ENCODE measurements at places on chromosomes 2 and 18. TPM values are rescaled to one million over a fixed set of nuclear protein-coding genes. Genes with fewer than 3 reads are reported as not detected.
A peak's percentile ranks its signal among the peaks of the same experiment; 100 is the strongest.

DNA sequence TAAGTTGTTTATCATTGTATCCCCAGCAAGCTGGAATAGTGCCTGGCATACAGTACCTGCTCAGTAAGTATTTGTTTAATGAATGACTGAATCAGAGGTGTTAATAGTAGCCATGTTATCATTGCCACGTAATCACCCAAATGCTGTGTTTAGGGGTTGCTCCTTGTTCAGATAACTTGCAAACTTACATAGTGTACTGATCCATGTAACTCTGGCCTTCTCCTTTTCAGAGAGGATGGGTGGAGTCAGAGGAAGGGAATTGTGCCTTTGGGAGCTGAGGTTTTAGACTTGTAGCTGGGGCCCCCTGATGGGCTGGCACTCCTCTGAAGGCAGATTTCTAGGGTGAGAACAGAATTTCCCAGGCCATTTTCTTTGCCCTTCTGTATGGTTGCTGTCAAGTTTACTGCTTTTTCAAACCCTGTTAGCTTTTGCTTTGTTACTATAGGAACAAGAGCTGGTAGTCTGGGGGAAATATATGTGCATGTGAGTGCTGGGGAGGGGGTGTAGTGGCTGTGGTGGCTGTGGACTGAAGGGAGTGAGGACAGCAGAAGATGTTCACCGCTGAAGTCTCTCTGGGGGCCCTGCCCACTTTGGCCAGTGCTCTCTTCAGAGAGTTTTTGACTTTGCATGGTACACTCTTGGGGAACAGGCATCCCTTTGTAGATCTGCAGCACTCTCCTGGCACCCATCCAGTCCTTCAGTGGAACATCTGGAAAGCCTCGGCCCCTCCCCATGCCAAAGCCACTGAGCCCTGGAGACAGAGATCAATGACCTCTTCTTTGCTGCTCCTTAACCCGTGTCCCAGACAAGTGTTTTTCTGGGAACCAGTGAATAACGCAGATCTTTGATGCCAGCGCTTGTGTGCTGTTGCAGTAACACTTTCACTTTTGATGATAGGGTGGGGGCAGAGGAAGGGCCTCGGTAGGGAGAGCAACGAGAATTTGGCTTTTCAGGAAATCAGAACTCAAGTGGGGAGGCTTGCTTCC, 209.0 kb downstream of the PRKCE start:
- DNase-seq, result peak; percentile 54

- no peak for DNase-seq
Observed at GRCh38 chr2:70708376-70709199, 59.4 kb downstream of the ADD2 start.

DNA sequence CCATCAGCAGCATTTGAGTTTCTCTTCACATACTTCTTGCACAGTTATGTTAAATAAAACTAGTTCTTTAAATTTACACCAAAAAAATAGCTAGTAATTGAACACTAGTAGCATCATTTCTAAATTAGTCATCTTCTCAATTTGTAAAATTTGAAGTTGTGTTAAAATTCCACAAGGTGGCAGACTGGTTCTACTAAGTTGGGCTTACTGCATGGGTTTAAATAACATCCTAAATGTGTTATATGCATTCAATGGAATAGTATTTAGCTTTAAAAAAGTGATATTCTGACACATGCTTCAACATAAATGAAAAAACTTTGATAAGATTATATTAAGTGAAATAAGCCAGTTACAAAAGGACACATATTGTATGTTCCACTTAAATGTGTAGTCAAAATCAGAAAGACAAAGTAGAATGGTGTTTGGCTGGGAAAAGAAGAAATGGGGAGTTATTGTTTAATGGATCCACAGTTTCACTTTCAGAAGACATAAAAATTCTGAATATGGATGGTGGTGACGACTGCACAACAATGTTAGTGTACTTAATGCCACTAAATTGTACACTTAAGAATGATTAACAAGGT, 28.7 kb upstream of the RPRD1A start:
- no peak for DNase-seq

ADI1 gene
- 16.6 TPM for total RNA-seq

DNA sequence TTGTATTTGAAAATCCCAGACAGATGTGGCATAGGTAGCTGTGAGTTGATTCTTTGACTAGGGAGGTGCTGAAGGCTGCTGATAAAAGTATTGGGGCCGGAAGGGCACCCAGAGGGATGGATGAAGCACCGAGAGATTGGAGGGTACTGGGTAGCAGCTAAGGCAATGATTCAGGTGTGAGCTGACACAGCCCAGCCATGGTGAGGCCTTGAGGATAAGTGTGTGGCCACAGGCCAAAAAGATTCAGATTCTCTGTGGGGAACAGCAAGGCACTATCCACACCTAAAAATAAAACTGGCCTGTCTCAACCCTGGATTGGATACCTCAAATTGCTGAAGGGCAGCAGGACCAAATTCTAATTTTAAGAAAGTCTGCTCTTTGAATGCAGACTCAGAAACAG, 35.2 kb downstream of the RDH14 start:
- no peak for DNase-seq

GDF7 gene
- not detected for total RNA-seq

- DNase-seq, result peak; percentile 22
Observed at GRCh38 chr2:905091-905832, 45.4 kb upstream of the SNTG2 start.

MAP3K19 gene
- not detected for total RNA-seq

MRPL19 gene
- 50.4 TPM for total RNA-seq

DNA sequence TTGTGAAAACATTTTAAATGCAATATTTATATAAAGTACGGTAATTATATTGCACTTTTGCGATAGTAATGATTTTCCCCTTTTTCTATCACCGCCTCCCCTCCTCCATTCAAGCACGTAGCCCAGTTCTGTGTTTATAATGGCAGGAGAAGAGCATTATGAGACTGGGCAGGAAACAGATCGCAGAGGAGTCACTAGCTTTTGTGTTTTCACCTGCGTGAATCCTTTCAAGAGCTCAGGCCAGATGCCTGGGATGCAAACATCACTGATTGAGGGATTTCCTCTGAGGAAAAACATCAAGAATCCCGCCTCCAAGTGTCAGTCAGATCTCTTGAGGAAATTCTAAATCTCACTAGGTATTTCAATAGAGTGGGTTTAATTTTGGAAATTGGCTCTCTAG, 178.4 kb upstream of the FN1 start:
- no peak for DNase-seq

DGKD gene
- total RNA-seq, result 92.4 TPM

UGT1A4 gene
- not detected for total RNA-seq

GRCh38 chr2:78540255-78540654, 485.2 kb upstream of the REG3G start:
- DNase-seq, result no peak

DUSP2 gene
- 32.0 TPM for total RNA-seq

B4GALT6 gene
- total RNA-seq, result 1.8 TPM

GRCh38 chr18:9951022-9951859, 37.4 kb downstream of the VAPA start:
- no peak for DNase-seq

DNA sequence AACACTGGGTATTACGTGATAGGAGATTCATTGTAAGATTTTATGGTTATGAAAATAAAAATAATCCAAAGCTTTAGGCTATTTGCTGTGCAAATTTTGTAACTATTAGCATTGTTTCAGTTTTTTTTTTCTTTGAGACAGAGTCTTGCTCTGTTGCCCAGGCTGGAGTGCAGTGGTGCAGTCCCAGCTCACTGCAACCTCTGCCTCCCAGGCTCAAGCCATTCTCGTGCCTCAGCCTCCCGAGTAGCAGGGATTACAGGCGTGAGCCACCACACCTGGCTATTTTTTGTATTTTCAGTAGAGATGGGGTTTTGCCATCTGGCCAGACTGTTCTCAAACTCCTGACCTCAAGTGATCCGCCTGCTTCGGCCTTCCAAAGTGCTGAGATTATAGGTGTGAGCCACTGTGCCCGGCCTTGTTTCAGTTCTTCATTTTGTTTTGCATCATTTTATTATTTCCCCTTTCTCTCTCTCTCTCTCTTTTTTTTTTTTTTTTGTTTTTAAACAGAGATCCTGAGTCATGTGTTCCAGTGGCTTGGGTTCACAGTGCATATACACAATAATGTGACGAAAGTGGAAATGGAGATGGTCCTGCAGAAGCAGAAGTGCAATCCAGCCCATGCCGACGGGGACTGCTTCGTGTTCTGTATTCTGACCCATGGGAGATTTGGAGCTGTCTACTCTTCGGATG, 25.8 kb downstream of the CASP10 start:
- DNase-seq, result no peak

SNORC gene
- total RNA-seq, result 1.8 TPM

Data from activated CD8-positive, alpha-beta memory T cell treated with anti-CD3 and anti-CD28 coated beads, Interleukin-2, amount 10 ng/mL, durations not matched to agents 7 days and 5 days (primary cell).